Effector CD4-positive, alpha-beta T cell (primary cell): ENCODE measurements at places on chromosomes 11 and 22.
A peak's percentile ranks its signal among the peaks of the same experiment; 100 is the strongest.

GRCh38 chr22:35521358-35522224 is 19.0 kb upstream of the RASD2 start:
- DNase-seq: no peak

- no peak for DNase-seq
These were observed 1.8 kb upstream of the TBC1D10A start for GRCh38 chr22:30328466-30329049.

- no peak for DNase-seq
These were observed 9.4 kb upstream of the EI24 start for GRCh38 chr11:125559888-125560287.

- DNase-seq: no peak
These were observed 142.6 kb downstream of the ATXN10 start for GRCh38 chr22:45814198-45814597.

DNA sequence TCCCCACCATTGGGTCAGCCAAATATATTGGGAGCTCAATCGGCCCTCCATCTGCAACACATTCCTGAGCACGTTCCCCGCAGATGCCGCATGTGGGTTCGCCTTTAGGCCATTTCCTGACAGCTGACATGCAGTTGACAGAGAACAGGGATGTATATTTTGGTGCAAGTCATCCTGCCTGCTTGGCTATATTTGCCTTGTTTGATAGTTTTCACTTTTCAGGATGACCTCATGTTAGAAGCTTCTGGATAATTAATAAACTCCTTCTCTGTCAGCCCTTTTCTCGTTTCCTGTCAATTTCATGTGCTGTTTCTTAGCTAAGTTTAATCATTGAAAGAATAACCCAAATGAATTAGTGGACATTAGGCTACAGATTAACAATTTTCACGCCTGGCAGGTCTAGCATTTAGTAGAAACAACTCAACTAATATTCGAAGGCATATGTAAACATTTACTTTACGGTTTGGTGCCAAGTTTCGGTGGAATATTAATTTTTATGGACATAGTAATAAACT is 105.8 kb upstream of the SLC5A12 start:
- no peak for DNase-seq

DNA sequence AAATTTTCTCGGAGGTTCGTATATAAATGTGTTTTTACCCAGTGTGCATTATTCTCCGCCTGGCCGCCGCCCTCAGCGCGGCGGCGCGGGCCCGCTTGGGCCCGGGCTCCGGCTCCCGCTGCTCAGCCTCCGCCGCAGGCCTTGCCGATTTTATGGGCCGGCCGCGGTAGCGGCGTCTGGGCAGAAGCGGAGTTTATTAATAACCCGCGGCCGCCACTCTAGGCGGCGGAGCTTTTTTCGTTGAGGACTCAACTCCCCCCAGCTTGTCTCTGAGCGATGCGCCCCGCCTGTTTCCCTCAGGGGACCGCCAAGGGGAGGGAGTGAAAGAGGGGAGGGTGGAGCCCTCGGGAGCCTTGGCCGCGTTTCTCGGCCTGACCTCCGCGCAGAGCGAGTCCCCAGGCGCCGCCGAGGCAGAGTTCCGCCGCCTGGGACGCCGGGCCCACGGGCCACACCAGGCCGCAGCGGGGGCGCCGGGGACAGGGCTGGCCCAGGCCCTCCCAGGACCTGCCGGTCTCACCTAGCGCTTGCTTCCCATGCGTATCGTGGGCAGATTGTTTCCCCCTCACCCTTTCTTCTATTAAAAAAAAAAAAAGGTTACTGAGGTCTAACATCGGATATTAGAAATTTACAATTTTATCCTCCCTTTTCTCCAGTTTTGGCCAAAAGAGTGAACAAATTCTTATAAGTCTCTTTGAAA is 399 bp downstream of the ZNF143 start:
- DNase-seq: peak; percentile 67

GRCh38 chr11:2301631-2302305 is at the start of the genes C11orf21 and TSPAN32:
C11orf21 (minus strand) TSS chr11:2301918; CDS start chr11:2301808, 110 bp downstream.
TSPAN32 (plus strand) TSS chr11:2302013; CDS start chr11:2302150, 137 bp downstream.
- DNase-seq: peak; percentile 43

GRCh38 chr11:134063124-134063495 is 5.8 kb upstream of the JAM3 start:
- no peak for DNase-seq

- peak; percentile 80 for DNase-seq
These were observed at the start of gene WBP2NL for GRCh38 chr22:41998361-41999261. WBP2NL (plus strand) TSS chr22:41998788; CDS start chr22:41998819, 31 bp downstream.

DNA sequence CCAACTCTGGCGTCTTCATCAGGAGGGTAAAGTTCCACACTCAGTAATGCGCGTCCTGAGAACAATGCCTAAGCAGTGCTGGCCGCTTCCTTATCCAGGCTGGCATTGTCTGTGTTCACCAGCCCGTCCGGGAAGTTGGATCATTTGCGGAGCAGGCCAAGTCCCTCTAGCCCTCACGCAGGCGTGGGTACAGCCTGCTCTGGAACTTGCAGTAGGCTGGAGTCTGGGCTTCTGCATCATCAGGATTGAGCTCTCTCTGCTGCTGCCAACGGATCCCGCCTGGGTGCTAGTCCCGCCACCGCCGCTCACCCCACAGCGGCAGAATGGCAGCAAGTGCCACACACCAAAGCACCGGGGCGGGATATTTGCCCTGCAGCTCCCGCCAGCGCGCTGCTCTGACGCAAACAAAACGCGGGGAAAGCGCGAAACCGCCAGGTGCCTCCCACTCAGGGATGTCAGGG is 29.0 kb downstream of the GLYATL1 start:
- DNase-seq: no peak

DNA sequence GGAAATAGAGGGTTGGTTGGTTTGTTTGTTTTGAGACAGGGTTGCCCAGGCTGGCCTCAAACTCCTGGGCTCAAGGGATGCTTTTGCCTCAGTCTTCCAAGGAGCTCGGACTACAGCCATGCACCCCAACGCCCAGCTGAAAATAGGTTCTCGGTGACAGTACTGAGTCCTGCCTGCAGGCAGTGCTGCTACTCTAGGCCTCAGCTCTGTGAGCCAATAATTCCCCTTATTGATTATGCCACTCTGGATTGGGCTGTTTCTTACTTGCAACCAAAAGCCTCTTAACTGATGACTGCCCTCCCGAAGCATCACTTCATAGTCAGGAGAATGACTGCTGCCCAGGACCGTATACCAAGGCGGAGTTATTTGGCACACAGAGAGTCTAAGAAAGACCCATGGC is 1.2 kb upstream of the C11orf16 start:
- DNase-seq: no peak

DNA sequence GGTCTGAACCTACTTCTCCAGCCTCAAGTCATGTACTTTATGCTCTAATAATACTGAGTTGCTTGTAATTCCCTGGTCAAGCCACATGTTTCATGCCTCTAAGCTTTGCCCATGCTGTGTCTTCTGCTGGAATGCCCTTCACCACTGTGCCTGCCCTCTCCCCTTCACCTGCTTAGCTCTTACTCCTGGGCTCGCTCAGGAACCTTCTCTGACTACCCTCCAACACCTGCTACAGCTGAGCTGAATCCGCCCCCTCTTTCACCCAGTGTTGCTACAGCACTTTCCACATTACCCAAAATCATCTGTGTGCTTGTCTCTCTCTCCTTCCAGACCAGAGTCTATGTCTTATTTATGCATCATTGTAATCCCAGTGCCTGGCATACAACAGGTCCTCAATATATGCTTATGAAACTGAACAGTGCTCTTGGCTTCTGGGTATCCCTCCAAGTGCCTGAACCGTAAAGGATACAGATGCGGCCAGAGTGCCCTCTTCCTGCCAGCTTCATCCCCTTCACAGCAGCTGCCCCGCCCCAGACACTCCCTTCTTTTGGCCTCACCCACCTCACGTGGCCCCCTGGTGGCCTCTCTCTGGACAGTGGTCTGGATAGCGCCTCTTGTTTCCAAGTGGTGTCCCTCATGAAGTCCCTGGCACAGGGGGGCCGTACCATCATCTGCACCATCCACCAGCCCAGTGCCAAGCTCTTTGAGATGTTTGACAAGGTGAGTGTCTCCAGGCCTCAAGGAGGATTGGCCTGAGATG is 7.1 kb downstream of the ABCG4 start:
- DNase-seq: no peak

- DNase-seq: no peak
These were observed 141.6 kb downstream of the MYO18B start for GRCh38 chr22:25883482-25884033.

DNA sequence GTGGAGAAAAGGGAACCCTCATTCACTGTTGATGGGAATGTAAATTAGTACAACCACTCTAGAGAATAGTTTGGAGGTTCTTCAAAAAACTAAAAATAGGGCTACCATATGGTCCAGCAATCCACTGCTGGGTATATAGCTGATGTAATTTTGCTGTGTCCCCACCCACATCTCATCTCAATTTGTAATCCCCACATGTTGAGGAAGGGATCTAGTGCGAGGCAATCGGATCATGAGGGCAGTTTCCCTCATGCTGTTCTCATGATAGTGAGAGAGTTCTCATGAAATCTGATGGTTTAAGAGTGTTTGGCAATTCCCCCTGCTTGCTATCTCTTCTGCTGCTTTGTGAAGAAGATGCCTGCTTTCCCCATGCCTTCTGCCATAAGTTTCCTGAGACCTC is 17.1 kb upstream of the OR52M1 start:
- no peak for DNase-seq

- DNase-seq: no peak
These were observed 114.6 kb upstream of the THY1 start for GRCh38 chr11:119537306-119538253.

DNA sequence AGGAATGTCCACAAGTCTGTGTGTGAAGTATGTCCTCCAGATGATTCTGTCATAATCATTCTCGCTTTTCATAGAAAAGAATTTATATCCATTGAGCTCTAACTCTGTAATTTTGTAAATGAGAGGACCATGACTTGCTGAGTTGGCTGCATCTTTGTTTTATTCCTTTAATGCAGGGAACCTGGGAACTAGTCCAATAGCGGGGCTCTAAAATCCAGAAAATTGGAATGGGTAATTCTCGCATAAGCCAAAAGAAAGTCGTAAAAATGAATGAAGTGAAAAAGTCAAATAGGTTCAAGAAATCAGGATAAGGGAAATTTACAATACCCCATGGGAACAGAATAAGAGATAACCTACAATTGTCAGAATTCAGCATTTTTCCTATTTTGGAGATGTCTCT is 232.5 kb downstream of the RAB38 start:
- DNase-seq: no peak

GRCh38 chr22:38292694-38293093 is 19.9 kb upstream of the TMEM184B start:
- no peak for DNase-seq
